ENCODE measurements at places on chromosomes 6 and 20.

- DNase-seq, result no peak
Observed at GRCh38 chr6:89643406-89643805, 4.9 kb upstream of the LYRM2 start.

- no peak for DNase-seq
Observed at GRCh38 chr6:10180138-10181074, 234.5 kb downstream of the TFAP2A start.

DNA sequence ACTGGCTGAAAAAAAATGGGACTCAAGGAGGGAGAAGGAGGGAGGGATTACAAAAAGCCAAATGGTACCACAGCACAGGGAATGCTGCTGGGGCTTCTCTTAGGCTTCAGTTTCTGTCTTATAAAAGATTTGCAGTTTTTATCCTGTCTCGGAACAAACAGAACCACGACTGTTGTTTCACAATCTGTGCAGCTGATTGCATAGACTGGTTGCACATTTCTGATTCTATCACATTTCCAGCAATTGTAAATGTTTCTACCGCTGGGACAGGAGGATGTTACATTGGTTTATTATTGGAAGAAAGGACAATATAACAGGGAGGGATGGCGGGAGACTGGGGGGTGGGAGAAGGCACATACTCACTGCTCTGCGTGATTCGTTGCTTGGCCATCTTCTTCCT lies 73.5 kb upstream of the ARID1B start:
- DNase-seq, result no peak

GRCh38 chr20:11246251-11246775 lies 572.5 kb upstream of the JAG1 start:
- no peak for DNase-seq

DNA sequence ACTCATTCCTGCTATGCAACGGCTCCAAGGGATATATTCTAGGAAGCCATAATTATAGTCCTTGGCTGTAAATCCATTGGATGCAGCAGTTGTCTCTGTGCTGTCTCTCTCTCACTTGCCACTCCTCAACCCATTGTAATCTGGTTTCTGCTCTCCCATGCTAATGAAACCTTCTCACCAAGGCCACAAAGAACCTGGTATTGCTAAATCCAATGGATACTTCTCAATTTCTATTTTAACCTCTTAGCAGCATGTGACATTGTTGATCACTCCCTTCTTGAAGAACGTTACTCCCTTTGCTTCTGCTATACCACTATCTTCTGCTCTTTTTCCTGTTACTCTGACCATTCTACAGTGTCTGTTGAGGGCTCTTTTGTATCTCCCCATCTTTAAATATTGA lies 39.8 kb upstream of the GCLC start:
- DNase-seq, result no peak

- DNase-seq, result no peak
Observed at GRCh38 chr20:41152108-41152757, 14.9 kb downstream of the PLCG1 start.

DNA sequence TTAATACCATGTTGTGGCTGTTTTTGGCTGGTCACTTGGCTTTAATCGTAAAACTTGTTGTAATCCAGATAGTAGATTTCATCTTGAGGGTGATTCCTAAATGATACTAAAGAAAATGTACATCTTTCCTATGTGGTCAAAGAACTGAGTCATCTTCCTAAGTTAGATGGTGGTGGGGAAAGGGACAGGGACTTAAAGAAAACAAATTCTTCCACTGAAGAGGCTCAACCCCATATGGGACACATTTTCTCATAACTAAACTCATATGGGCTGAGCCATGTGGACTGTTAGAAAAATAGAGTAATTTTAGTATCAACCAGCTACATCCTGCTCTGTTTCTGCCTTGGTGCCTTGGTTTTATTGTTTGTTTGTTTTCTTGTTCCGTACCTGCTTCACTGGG lies 155.8 kb downstream of the TSHZ2 start:
- DNase-seq, result no peak

- DNase-seq, result peak; percentile 64
Observed at GRCh38 chr6:111957623-111958315, 84.5 kb upstream of the FYN start.

DNA sequence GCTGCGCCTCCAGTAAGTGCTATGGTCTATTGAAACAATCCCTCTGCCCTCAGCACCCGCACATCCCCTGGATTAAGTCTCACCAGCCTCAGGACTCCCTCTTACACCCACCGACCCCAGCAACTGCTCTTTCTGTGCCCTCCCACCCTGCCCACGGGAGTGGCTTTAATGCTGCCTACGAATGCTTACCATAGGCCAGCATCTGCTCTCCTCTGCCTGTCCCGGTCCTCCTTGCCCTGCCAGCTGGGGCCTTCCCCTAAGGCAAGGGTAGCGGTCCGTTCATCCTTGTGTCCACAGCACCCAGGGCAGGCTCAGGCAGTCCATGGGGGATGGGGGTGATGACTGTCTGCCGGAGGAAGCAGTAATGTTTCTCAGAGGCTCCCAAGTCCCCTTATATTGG lies 4.1 kb downstream of the EBF4 start:
- no peak for DNase-seq

- no peak for DNase-seq
Observed at GRCh38 chr6:67031451-67031850, 1324.4 kb upstream of the EYS start.

- DNase-seq, result no peak
Observed at GRCh38 chr6:151647976-151648639, 154.3 kb downstream of the CCDC170 start.

GRCh38 chr20:63589261-63590217 lies 15.5 kb upstream of the HELZ2 start:
- DNase-seq, result peak; percentile 33

DNA sequence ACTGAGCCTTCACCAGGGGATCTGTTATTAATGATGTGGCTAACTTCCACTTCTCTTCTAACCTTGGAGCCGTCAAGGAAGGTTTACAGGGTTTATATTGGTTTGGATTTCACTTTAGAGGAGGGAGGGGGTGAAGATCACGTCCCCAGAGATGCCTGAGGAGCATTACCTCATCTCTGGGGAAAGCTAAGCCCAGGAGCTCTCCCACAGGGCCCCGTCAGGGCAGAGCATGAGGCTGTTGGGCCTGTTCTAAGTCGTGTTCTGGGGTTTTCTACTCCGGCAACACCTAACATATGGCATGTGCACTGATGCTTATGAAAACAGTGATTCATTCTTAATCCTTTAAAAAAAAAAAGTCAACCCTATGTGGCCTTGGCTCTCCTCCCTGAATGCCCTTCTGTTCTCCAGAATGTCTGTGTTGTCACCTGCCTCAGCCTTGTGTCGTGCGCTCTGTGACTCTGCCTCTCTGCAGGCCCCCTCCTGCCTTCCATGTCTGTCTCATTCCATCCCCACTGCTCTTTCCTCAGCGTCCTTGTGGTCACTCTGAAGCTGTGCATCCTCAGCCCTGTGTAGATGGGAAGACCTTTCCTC lies 97.4 kb upstream of the JARID2 start:
- DNase-seq, result peak; percentile 98

- DNase-seq, result no peak
Observed at GRCh38 chr20:40467703-40468411, 221.2 kb downstream of the MAFB start.

- DNase-seq, result no peak
Observed at GRCh38 chr6:23890543-23891227, 235.3 kb upstream of the NRSN1 start.

DNA sequence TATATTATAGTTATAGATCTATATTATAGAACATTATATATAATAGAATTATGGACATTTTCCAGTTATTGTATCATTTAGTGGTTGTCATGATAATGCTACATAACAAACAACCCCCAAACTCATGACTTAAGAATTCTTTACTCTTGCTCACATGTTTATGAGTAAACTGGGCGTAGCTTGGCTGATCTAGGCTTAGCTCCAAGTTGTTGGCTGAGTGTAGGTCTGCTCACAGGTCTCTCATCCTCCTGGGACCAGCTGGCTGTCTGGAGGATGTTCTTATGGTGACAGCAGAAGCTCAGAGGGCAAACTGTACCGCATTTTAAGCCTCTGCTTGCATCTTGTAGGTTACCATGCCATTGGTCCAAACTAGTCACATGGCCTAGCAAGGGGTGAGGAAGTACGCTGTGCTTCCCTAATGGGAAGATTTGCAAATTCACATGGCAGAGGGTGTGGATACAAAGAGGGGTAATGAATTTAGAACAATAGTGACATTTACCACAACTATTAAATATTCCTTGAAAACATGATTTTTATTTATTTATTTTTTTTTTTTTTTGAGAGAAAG lies 34.2 kb downstream of the ARHGAP40 start:
- no peak for DNase-seq

DNA sequence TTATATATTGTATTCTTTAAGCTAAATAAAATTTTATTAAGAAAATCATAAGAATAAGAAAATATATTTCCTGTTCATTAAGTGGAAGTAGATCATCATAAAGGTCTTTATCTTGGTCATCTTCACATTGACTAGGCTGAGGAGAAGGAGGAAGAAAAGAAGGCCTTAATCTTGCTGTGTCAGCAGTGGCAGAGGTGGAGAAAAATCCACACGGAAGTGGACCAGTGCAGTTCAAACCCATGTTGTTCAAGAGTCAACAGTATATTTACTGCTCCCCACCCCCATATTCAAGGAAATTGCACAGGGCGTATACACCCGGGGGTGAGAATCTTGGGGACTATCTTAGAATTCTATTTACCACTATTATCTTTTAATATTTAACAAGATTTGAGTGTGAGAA lies 178.6 kb upstream of the SCGN start:
- DNase-seq, result no peak

DNA sequence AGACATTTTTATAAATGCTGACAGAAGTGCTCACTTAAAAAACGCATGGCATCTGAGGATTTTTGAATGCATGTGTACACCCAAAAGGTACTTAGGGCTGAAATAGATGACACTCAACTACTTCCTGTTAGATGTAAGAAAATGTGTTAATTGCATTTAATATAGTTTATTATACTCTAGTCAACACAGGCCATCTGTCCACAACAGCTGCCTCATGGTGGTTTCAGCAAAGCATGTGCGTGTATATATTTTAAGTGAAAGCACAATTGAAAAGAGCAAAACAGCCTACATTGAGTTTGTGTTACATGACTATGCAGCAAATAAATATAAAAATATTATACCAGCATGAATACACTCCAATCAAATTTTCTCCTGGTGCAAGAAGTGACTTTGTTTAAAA lies 1233.0 kb upstream of the EYS start:
- DNase-seq, result peak; percentile 21

DNA sequence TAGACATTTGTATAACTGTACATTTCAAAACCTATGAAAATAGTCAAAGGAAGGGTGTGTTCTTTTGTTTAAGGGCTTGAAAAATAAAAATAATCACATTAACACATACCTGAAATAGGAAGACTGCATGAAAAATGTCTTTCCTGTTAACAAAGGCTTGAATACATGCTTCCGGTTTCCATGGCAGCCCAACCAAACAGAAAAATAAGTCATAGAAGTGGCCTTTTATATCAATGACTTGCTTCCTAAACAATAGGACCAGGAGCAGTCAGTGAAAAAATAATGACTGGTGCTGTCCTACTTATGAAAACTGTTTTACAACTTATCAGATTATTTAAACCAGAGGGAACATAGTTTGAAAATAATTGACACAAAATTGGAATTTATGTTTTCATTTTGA lies 412.6 kb upstream of the PLCB4 start:
- no peak for DNase-seq

DNA sequence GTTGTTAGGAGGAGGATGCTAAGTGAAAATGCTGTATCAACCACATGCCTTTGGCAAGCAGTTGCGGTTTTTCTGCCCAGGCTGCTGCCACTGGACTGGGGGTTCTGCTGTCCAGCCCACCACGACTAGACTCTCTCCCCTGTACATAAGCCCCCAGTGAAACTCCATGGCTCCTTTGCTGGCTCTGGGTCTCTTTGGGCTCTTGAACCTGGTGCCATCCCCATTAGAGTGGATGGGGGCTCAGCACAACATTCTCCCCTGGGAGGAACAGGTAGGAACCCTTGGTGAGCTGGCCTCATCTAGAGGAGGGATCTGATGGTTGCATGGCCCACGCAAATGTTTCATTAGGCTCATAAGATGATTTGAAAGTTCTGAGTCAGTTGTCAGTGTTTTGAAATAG lies 204.8 kb upstream of the KCNG1 start:
- DNase-seq, result no peak

DNA sequence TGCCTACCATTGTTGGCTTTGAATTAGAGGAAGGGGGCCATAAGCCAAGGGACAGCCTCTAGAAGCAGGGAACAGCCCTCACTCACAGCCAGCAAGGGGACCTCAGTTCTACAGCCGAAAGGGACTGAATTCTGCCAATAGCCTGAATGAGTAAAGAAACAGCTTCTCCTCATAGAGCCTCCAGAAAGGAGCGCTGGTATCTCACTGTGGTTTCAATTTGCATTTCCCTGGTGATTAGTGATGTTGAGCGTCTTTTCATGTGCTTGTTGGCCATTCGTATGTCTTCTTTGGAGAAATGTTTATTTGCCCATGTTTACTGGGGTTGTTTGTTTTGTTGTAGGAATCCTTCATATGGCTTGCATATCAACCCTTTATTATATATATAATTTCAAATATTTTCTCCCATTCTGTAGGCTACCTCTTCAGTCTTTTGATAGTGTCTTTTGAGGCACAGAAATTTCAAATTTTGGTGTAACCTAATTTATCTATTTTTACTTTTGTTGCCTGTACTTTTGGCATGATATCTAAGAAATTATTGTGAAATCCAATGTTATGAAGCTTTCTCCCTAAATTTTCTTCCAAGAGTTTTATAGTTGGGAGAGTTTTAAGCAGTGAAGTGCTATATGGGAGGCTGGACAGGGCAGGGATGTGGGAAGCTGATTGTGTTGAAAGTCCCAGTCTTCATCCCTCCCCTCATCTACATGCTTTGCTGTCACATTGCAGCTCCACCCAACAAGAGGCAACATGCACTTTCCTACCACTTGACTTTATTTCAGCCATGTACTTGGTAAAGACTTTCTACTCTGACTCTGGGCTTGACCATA lies 82.3 kb upstream of the SHLD1 start:
- DNase-seq, result no peak

- DNase-seq, result peak; percentile 6
Observed at GRCh38 chr20:5691918-5692618, 58.1 kb upstream of the SHLD1 start.

DNA sequence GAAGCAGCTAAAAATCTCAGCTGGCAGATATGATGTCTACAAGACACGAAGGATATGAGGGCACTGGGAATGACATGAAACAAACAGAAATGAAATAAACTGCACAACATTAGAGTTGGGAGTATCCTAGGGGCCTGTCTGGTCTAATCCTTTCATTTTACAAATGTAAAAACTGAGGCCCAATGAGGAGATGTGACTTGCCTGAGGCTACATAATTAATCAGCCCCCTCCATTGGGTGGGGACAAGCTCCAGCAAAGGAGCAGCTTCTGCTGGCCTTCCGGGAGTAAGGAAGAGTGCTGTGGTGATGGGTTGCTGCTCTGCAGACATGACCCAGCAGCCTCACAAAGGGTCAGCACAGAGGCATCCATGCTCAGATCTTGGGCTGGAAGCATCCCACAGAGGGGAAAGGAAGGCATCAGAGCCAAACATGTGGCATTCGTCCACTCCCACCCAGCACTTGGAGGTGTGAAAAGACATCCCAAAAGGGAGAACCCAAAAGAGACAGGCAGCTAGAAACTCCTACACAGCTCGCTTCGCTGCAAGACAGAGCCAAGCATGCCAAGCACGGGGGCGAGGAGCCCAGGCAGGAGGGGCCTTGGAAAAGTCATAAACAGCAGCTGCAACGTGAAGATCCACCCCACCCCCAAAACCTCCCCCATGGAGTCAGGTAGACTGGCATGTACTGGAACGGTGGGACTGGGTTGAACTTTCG lies 183.7 kb downstream of the UNC5CL start:
- no peak for DNase-seq

All from NCI-H2171 (cell line).